Epithelial cell of proximal tubule (primary cell): ENCODE measurements at places on chromosomes 1 and 21. TPM values are rescaled to one million over a fixed set of nuclear protein-coding genes. Genes with fewer than 3 reads are reported as not detected.

- DNase-seq, result no peak
Measured at GRCh38 chr1:43880604-43881003, 53.0 kb upstream of the ARTN start.

GRCh38 chr1:101377084-101377835 is 140.4 kb downstream of the S1PR1 start:
- DNase-seq, result no peak

- no peak for DNase-seq
Measured at GRCh38 chr1:241012708-241013340, 344.2 kb downstream of the RGS7 start.

Gene PPIAL4G
- total RNA-seq, result not detected in 2 replicates

DNA sequence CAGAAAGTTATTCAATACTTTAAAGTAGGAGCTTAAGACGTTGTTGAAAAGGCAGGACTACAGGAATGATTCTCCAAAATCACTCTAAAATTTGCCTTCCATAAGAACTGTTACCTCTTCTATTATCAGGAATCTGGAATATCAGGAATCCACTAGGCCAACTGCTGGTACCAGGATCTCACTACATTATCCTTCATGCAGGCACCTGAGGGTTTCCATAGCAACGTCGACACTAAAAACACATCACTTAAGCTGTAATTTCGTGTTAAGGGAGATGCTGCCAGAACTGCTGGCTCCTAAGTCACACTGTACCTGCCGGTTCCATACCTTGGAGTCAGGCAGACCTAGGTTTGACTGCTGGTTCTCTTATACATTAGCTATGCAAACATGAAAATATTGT is 139.7 kb upstream of the C1orf87 start:
- no peak for DNase-seq

DNA sequence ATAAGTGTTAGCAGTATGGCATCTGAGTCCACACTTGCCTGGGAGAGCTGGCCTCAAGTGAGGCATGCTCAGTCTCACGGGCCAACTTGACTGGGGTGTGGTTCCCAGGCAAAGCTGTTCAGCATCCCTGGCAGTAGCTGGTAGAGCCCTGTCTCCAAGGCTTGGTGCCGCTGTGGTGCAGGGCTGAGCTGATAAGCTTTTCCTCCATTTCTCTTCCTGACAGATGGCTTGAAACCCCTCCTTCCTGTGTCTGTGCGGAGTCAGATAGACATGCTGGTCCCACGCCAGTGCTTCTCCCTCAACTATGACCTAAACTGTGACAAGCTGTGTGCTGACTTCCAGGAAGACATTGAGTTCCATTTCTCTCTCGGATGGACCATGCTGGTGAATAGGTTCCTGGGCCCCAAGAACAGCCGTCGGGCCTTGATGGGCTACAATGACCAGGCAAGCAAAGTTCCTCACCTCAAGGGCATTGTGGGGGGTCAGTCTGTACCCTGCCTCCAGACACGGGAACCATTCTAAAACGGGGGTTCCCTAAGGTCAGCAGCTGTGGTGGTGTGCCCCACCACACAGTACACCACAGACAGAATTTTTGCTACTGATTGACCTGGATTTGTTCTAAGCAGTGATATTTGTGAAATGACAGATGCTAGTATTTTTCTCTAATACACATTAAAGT is 13.7 kb upstream of the MIIP start:
- DNase-seq, result no peak

DNA sequence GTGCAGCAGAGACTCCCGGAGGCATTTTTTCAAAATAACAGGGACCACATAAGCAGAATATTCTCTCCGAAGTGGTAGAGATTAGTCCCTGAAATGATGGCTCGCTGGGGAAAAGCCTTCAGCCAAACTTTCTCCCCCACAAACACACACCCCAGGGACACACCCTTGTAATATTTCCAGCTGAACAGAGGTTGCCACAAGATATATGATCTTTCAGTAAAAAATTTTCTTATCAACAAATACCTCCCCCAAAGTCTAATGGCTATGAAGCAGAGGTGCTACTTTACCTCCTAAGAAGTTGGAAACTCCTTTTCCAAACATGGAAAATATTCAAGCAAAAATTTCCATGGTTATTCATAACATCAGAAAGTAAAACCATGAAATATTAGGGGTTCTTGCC is 190.2 kb upstream of the PALMD start:
- no peak for DNase-seq

GRCh38 chr1:174626031-174627025 is 178.6 kb downstream of the GPR52 start:
- DNase-seq, result peak; percentile 42

Gene ACTL8
- not detected in 2 replicates for total RNA-seq

DNA sequence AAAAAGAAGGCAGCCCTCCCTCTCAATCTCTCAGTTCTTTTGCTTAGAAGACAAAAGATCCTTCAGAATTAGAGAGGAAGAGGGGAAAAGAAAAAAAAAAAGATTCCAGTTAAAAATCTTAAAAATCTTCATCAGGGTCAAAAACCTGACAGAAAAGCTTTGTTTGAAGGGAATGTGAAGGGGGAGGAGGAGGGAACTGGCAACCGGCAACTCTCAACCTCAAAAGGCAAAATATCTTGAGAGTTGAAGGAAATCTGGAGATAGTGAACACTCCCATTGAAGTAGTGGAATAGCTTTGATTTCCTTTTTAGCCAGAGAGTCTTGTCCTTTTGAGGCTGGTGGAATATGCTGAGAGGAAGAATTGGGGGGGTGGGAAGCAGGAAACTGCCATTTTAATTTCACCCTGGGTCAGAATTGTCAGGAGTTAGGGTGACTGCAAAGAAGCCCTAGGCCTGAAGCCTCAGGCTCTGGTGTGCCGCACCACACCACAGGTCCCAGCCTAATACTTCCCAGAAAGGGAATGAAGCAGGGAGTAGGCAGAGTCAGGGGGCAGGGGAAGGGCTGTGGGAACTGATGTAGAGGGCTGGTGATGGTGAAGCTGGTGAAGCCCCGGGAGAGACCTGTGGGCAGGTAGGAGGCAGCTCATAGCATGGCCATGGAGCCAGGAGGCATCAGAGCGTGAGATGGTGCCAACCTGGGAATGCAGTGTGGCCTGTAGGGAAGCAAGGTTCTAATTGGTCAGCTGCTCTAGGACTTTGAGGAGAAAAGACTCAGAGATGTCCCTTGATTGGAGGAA is 24.6 kb downstream of the KIRREL1 start:
- no peak for DNase-seq

- DNase-seq, result no peak
Measured at GRCh38 chr1:61183471-61184039, 101.2 kb downstream of the NFIA start.

Gene CRB1
- total RNA-seq, result 0.06 TPM in 1 of 2 replicates, not detected in the other

- DNase-seq, result no peak
Measured at GRCh38 chr1:246157516-246157915, 349.6 kb downstream of the SMYD3 start.
